Activated CD4-positive, alpha-beta T cell treated with anti-CD3 and anti-CD28 coated beads for 4 hours (primary cell): ENCODE measurements at places on chromosomes 5 and 9.
A peak's percentile ranks its signal among the peaks of the same experiment; 100 is the strongest.

GRCh38 chr9:78280982-78281668 is 15.8 kb upstream of the PSAT1 start:
- no peak for DNase-seq

DNA sequence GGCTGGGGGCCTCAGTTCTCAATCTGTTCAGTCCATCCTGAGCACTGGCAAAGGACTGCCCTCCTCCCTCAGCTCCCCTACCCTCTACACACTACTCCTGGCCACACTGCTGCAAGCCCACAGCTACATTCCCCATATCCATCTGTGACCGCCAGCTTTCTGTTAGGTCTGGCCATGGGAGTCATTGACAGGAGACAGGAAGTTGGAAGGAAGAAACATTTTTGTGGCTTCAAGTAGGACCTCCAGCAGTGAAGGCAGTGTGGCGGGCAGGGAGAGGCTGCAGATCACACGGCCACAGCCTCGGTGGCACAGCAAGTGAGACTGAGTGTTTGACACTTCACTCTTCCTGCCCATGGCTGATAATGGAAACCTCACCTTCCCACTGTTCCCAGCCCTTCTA is 55.9 kb downstream of the SECISBP2 start:
- no peak for DNase-seq

DNA sequence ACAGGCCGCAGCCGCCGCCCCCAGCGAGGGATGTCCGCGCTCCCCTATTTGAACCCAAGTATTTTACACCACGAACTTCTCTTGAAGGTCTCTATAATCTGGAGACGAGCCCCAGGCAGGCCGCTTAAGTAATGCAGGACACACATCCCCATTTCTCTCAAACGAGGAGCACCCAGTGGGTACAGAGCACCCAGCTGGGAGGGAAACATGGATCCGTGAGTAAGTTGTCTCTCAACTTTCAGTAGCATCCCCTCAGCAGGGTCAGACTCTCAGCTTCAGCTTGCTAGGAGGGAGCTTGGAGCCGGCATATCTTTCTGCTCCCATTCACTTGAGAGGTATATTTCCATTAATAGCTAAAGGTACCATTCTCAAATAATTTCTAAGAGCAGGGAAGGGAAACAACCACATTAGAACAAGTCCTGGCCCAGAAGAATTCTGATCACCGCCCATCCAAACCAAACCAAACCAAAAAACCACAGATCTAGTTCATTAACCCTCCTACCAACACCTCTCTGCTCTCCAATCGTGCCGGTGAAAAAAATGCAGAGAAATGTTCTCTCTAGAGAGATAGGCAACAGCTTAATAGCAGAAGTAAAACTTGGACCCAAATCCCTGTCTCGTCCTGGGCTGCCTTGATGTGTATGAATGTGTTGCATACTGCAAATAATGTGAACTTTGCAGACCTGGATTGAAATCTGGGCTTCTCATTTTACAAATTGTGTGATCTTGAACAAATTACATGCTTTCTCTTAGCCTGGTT is 910 bp downstream of the TDRD7 start:
- DNase-seq, result no peak

- no peak for DNase-seq
Measured at GRCh38 chr9:13800776-13801175, 513.2 kb downstream of the NFIB start.

- no peak for DNase-seq
Measured at GRCh38 chr9:77018969-77019235, 553 bp upstream of the FOXB2 start.

DNA sequence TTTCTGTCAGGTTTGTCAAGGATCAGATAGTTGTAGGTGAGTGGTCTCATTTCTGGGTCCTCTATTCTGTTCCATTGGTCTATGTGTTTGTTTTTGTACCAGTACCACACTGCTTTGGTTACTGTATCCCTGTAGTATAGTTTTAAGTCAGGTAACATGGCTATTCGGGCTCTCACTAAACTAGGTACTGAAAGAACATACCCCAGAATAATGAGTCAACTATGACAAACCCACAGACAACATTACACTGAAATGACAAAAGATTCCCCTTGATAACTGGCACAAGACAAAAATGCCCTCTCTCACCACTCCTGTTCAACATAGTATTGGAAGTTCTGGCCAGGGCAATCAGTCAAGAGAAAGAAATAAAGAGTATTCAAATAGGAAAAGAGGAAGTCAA is 535.3 kb upstream of the CYLC2 start:
- DNase-seq, result no peak

DNA sequence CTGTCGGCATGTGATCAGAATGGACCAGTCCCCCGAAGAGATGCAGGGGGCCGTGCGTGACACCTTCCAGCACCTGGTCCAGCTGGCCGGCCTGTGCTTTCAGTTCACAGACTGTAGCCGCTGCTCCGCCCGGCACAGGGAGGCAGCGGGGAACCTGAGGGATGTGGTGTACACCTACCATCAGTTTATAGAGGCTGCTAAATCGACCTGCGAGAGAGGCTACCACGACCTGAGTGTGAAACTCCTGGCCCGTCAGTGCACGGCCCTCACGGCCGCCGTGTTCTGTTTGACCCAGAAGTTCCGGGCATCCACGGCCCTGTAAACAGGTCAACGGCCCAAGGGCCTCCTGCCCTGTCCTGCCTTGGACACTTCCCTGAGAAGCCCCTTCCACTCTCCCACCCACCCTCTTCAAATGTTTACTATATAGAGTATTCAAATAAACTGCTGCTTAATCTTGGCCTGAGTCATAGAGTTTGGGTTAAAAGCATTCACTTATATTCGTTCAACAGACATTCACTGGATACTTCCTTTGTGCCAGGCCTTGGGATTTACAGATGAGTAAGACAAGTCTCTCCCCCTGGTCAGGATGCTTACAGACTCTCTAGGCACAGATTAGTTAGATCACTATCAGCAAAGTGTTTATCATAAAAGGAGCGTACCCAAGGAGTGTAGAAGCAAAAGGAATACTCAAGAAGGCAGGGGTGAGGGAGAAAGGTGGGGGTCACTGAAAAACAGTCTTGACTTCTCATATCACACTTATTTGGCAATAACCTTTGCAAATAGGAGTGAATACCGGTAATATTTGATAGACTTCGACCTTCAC is 6.9 kb upstream of the TRMT10B start:
- DNase-seq, result no peak

DNA sequence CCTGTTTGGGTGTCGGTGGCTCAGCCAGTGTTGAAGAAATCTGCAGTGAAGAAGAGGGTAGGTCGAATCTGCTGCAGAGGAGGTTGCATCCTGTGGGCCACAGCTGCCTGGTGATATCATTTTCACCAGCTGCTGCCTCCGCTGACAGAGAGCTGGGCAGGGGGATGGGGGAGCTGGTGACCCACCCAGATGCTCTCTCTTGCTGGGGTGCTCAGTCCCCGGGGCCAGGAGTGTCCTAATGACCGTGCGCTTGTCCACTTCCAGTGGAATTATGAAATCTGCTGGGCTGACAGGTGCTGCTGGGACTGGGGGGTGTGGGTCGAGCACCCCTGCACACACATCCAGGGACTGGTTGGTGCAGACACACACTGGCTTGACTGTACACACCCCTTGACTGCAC is 83.2 kb upstream of the IRX4 start:
- no peak for DNase-seq

DNA sequence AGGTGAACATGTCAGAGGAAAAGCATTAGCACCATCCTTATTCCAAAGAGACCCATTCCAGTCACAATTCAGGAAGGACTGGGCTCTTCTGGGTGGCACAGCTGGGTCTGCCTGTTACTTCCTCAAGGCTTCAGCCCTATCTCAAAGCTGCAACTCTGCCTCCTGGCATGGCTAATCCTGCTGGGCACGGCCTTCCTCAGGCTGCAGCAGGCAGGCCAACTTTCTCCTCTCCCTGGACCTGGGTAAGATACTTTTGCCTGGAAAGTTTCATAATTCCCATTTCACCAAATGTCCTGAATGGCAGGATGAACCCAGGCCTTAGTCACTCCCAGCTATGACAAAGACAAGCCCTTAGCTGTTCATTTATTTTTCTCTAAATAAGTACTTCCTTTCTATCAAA is 50.1 kb downstream of the MACROH2A1 start:
- DNase-seq, result no peak

DNA sequence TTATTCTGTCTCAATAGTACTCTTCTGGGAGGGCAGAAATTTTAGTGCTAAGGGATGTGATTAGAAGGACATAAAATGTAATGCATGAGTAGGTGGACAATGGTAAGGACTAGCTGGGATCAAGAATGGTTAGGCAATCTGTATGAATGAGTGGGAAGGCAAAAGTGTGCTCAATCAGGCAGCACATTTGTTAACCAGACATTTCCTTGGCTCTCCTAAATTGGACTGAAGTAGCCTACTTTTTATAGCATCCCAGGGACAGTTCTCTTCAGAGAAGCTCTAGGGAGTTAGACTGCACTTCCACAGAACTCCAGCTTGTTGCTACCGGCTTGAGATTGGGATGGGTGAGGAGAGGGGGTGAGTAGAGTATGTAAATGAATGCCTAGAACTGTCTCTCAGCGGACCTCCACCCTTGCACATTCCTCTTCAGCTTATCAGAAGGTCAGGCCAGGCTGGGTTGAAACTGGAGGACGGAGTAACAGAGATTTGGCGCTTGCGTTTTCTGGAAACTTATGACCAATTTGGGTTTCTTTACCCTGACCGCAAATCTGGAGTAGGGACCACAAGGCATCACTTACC is 19.0 kb upstream of the ARL14EPL start:
- no peak for DNase-seq

GRCh38 chr9:7976167-7976755 is 176.7 kb upstream of the DMAC1 start:
- DNase-seq, result peak; percentile 47

- no peak for DNase-seq
Measured at GRCh38 chr9:13963005-13963653, 350.8 kb downstream of the NFIB start.

DNA sequence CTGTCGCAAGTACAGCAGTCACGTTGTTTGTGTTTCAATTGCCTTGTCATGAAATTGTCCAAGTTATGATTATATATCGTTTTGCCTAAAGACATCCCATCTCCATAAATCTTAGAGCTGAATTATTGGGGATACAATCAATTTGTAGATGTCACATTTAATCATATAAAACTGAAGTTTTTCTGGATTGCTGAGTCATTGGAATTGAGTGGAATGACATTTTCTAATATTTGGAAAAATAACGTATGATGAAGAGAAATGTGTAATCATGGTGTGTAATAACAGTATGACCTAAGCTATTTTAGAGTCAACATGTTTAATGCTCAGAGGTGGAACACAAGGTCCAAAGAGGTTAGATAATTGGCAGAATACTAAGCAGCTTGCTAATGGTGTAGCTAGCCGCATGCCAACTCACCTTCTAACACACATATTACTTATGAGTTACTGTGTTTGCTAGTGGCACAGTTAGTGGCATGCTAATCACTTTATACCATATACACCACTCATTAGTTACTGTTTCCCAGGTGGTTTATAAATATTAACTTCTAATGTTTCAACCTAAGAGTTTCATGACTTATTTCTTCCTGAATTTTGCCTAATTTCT is 473.1 kb upstream of the GRAMD2B start:
- DNase-seq, result no peak

- DNase-seq, result no peak
Measured at GRCh38 chr9:125438506-125439433, 177.1 kb downstream of the GAPVD1 start.

DNA sequence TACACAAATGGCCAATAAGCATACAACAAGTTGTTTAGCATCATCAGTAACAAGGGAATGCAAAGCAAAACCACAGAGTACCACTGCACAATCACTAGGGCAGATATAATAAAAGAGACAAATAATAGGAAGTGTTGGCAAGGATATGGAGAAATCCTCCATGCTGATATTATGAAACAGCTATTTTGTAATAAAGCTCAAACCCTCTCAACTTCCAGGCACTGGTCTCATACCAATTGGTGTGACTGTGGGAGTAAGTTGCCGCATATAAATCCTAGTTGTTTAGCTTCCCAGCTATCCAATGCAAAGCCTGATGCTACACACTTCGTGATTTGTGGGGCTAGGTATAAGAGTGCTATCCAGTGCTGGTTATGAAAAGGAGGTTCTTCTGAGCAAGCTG is 88.6 kb downstream of the SMIM23 start:
- no peak for DNase-seq

DNA sequence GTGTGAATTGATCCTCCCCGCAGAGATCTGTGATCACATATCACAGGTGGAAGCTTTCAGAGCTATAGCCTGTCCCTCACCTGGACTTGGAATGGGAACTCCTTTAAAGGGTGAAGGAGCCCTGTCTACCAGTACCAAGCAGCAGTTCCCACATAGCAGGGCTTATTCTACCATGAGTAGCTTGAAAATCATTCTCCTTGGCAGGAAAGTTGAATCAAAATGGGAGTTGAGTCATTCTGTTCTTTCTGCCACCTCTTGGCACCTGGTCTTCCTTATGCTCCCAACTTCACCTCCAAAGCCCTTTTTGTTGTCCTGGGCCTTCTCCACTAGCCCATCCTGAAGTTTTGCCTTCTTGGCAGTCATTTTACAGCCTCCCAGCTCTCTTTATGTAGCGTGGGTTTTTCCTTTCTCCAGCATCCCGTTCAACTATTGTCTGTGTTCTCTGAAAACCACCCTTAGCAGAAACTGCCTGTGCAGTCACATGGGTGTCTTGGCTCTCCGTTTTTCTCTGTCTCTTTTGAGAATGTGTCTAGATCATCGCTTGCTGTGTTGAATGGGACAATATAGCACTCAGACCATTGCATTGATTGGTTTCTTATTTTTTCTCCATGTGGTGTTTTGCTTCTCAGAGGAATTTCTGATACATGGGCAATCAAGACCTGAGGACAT is 222.2 kb downstream of the AOPEP start:
- DNase-seq, result no peak

- no peak for DNase-seq
Measured at GRCh38 chr9:137892424-137893191, 15.0 kb downstream of the CACNA1B start.

DNA sequence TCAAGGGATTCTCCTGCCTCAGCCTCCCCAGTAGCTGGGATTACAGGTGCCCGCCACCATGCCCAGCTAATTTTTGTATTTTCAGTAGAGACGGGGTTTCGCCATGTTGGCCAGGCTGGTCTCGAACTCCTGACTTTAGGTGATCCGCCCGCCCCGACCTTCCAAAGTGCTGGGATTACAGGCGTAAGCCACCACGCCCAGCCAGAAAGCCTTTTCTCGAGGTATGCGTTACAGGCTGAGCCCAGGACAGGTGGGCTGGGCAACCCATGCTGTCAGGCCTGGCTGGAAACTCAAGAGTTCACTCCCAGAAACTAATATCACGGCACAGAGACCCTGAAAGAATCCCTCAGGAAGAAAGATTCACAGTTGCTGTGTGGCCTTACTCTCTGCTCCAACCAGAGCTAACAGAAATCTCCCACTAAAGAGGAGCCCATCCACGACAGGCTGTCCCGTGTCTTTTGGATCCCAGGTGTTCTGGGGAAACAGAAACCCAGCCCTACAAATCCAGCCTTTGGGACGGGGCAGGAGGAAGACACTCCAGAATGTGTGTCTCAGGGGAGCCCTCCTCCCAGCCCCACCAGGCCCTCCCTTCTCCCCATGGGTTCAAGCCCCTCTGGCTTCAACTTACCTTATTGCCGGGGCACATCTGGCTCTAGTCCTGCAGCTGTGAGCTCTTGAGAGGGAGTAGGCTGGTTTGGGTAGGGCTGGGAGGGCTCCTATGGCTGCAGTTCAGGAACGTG is 400 bp downstream of the TIFAB start:
- DNase-seq, result no peak

- no peak for DNase-seq
Measured at GRCh38 chr9:77133011-77133410, 44.3 kb upstream of the VPS13A start.
